ENCODE measurements at places on chromosomes 12 and 14.
A peak's percentile ranks its signal among the peaks of the same experiment; 100 is the strongest.

GRCh38 chr12:85531341-85531740, 251.3 kb downstream of the ALX1 start:
- no peak for DNase-seq

GRCh38 chr14:83940253-83940652, 1589.7 kb upstream of the FLRT2 start:
- no peak for DNase-seq

- no peak for DNase-seq
These were observed 28.6 kb downstream of the RNFT2 start for GRCh38 chr12:116766746-116767145.

GRCh38 chr12:128445415-128446127, 178.6 kb downstream of the TMEM132C start:
- no peak for DNase-seq

DNA sequence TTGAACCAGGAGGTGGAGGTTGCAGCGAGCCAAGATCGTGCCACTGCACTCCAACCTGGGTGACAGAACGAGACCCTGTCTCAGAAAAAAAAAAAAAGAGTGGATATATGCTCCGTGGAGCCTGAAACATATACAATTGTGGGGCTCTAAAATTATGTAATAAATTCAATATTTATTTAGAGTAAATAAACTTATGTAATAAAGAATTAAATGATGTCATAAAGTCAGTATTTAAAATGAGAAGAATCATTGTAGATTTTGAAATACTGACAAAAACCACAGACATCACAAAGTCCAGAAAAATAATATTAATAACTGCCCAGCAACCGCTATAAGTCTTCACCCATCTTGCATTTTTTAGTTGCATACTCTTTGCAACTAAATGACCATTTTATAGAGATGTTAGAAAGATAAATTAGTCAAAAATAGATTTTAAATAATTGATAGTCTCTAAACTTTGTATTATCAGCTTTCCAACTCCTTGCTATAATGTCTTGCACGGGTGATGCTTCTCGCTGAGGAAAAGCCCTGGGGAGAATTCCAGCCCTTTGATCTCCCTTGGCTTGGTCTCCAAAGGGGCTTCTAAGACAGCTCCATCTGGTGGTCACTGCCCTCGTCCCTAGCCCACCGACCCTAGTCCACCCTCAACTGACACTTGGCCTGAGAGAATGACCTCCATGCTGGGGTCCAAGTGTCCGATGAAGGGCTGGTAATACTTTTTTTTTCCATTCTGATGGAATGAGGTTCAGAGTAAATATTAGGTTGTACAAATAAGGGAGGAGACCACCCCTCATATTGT, 7.9 kb upstream of the TMBIM6 start:
- no peak for DNase-seq

- DNase-seq, result no peak
These were observed 43.0 kb upstream of the NTF3 start for GRCh38 chr12:5388581-5389535.

DNA sequence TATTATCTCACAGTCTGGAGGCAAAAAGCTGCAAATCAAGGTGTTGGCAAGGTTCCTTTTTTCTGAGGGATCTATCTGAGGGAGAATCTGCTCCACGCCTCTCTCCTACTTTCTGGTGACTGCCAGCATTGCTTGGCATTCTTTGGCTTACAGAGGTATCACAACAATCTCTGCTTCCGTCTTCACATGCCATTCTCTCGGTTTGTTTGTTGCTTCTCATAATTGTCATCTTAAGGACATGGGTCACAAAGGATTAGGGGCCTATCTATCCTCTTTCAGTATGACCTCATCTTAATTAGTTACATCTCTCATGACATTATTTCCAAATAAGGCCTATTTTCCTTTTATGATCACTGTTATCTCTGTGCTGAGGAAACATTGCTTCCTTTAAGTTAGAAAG, 345.0 kb downstream of the FOXG1 start:
- no peak for DNase-seq

DNA sequence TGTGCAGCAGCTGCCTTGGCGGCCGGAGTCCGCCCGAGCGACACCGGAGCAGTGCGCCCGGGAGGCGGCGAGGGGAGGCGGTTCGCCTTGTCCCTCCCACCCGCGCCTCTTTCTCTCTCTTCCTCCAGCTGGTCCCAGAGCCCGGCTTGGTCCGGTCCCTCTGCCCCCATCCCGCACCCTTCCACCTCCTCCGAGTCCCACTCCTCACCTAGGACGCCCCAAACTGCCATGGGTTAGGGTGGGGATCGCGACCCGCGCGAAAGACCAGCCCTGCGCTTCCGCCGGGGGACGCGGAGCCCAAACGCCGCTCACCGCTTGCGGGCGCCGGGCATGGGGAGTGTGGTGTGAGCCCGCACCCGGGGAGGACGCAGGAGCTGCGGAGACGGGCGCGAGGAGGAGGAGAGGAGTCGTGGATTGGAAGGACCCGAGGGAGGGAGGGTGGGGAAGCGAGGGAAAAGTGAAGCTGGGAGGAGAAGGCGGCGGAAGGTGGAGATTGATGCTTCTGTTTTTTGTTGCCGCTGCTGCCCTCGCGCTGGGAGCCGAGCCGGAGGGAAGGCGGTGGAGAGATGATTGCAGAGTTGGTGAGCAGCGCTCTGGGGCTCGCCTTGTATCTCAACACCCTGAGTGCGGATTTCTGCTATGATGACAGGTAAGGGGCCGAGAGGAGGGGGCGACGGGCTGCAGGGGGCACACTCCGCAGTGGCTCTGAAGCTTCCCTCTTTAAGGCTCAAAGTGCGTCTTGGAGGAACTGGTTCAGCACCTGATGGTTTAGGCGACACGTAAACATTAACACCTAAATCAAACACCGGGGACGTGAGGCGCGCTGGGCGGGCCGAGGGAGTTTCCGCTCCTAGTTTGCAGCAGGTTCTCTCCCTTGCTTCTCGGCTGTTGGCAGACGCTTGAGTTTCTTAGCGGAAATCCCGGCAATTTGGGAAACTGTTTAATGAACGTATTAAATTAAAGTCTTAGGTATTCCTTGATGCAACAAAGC, 610 bp downstream of the TMTC2 start:
- DNase-seq, result peak; percentile 71

DNA sequence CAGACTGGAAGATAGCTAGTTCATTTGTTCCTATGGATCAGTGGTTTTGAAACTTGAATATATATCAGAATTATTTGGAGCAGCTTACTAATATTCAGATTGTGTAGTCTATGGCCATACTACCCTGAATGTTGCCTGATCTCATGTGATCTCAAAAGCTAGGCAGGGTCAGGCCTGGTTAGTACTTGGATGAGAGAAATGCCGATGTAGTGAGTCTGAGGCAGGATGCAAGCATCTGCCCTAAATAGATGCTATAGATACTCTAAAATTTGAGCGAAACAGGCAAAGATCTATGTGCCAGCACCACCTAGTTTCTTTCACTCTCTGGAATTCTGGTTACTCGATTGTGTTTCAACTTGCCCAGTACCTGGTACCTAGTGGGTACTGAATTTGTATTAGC, 40.9 kb downstream of the FRMD6 start:
- no peak for DNase-seq

- no peak for DNase-seq
These were observed 389.6 kb downstream of the LRIG3 start for GRCh38 chr12:58530742-58531062.

DNA sequence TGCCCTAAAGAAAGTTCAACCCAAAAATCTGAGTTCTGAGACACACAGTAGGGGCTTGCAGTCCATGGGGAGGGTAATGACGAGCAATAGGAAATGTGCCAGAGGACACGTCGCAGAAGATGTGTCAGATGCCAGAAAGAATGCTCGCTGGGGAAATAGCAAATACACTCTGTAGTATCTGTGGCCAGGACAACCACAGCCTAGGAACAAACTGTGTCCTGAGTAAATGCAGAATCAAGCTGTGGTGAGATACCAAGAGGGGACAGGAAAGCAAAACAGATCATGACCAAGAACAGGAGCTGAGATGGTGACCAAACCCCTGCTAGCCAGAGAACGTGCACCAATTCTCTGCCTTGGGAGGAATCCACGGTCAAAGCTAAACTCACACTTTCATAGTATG, 9.1 kb downstream of the CRACR2A start:
- DNase-seq, result no peak

GRCh38 chr12:84329938-84330337, 582.7 kb downstream of the SLC6A15 start:
- DNase-seq, result no peak

GRCh38 chr14:72723858-72724530, 169.9 kb downstream of the DPF3 start:
- DNase-seq, result no peak

- DNase-seq, result no peak
These were observed 1.0 kb downstream of the TMEM121 start for GRCh38 chr14:105527381-105527825.

DNA sequence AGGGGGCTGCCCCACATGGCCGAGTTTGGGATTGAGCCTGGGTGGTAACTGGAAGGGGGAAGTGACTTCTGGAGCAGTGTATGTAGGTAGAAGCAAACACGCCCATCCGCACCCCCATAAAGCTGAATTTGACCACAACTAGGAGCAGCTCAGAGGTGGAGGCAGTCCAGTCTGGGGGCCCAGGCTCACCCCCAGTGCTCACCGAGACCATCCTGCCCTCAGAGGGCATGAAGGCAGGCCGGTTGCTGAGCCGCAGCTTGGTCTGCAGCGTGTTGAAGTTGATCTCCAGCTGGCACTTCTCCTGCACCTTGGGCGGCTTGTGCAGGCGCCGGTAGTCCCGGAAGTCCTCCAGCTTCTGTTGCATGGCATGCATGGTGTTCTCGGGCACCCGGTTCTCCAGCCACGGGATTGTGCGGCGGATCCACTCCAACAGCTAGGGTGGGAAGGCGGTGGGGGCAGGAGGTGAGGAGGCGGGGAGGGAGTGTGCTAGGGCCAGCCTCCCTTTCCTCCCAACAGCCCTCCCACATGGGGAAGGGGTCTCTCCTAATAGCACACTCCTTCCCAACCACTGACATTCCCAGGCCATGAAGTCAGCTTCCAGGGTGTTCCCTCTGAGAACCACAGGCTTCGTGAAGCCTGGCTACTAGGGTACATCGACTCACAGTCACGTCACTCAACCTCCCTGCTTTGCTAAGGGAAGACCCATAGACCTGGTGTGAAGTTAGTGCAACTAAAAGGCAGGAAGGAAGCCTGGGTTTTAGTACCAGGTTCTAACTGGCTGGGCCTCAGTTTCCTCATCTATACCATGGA, 87.0 kb downstream of the ACTN1 start:
- DNase-seq, result no peak

- no peak for DNase-seq
These were observed 189.5 kb downstream of the TTC8 start for GRCh38 chr14:89013698-89014568.

DNA sequence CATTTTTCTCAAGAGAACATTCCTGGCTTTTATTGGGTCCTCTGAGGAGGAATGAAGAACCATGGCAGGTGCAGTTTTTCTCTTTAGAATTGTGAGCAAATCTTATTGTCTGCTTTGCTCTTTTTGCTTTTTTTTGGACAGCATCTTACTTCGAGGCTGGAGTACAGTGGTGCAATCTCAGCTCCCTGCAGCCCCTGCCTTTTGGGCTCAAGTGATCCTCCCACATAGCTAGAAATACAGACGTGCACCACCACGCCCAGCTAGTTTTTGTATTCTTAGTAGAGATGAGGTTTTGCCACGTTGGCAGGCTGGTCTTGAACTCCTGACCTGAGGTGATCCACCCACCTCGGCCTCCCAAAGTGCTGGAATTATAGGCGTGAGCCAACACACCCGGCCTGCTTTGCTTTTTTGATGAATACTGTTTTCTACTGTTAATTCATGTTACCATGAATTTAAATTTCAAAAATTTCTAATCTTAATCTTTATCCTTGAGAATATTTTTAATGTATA, 71.5 kb downstream of the POLR3B start:
- no peak for DNase-seq

GRCh38 chr12:74889563-74890236, 319.9 kb downstream of the KCNC2 start:
- DNase-seq, result no peak

DNA sequence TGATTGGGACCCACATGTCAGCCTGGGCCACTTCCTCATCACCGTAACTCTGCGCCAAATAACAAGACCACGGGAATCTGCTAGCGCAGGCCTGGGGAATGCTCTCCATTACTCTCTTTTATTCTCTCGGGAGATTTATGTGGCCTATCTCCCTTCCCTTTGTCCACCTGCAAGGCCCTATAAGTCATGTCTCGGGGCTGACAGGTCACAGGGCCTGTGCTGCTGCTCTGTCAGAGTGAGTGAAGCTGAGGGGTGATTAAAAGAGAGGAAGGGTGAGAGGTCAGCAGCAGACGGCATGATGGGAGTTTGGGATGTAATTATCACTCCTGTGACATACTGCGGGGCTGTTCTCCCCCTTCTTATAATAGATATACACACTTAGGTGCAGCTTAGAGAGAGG, 26.2 kb upstream of the GPATCH2L start:
- no peak for DNase-seq

GRCh38 chr12:66235626-66236281, 46.7 kb downstream of the IRAK3 start:
- no peak for DNase-seq

GRCh38 chr12:63841011-63841410, 3.5 kb upstream of the SRGAP1 start:
- no peak for DNase-seq

DNA sequence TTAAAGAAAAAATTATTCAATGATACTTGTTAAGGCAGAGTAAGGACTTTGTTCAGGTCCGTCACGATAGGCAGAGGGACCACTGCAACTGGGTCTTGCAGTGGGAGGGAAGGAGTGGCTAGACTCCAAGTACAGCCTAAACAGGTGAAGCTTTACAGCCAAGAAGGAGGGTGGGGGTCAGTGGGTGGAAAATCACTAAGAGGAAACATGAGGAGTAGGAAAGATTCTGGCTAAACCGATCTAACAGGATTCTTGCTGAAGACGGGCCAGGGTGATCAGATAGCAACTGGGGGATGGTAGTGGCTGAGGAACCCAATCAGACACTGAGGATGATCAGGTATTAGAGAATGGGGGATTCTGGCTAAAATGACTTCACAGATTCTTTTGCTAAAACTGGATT, 100.2 kb downstream of the TTC7B start:
- no peak for DNase-seq

DNA sequence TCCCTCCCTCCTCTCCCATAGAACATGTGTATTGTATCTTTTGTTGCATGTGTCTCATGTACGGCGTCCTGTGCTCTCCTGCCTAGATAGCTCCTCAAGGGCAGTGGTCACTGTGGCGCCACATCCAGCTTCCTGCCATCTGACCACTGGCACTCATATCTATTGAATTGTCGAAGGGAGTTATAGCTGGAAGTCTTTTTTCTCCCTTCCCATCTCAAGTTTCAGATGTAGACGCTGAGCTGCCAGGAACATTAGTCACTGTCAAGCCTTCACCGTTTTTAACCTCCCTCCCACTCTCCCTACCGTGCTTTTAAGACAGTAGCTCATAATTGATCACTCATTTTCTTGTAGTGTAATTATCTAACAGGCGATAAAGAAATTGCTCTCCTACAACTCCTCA, 33.0 kb downstream of the MTHFD1 start:
- no peak for DNase-seq

- peak; percentile 49 for DNase-seq
These were observed 44.8 kb upstream of the GZMB start for GRCh38 chr14:24678801-24679247.

DNA sequence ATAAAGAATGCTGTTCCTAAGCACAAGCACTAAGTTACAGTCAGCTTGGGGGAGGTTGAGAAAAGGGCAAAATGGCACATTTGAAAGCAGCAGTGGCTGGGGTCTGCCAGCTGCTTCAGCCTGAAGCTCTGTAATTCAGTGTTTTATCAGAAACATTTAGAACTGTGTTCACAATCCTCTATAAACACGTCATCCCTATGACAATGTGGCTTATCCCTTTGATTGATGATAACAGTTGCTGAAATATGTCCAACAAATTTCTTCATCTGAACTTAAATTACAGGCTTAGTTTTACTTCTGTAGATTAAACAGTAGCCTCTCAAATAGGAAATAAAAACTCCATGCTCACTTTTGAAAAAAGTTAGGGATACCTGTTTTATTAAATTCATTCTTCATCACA, 108.8 kb downstream of the VEZT start:
- DNase-seq, result no peak
